Activated CD8-positive, alpha-beta T cell treated with anti-CD3 and anti-CD28 coated beads for 36 hours (primary cell): ENCODE measurements at places on chromosomes 12 and 14. TPM values are rescaled to one million over a fixed set of nuclear protein-coding genes. Genes with fewer than 3 reads are reported as not detected.

- H3K27ac ChIP-seq, result no peak overlapping the region
- no peaks in the 10 kb centered on the region for H3K27me3 ChIP-seq
- H3K36me3 ChIP-seq, result no peaks in the 10 kb centered on the region
- DNase-seq, result no peak
These were observed 248.0 kb upstream of the PDE3A start for GRCh38 chr12:20120403-20120725.

DNA sequence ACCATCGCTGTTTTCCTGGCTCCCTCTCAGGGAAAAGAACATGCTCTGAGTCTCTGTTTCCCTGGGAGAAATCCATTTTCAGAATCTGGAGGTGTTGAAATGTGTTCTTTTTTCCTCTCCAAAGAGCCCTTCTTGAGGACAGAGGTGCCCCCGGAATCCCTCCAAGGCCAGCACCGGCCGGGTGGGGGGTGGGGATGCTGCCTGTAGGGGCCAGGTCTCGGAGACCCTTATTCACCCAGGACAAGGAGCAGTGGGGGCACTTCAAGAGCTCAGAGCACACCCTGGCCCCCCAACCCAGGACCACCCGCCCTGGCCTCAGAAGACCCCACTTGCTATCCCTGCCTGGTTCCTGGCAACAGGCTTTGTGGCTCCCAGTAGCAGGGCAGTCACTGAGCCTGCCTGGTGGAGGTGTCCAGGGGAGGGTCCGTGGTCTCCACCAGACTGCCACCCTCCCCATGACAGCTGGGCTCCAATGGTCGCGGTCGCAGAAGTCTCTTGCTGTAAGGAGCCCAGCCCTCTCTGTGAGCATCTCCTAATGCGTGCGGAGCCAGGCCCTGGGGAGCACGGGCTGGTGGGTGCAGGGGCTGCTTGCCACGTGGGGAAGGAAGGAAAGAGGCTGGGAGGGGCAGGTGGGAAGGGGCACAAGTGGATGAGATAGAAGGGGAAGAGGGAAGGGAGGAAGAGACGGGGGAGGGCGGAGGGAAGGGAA is 13.2 kb upstream of the DIO3 start:
- no peak for DNase-seq
- H3K36me3 ChIP-seq, result no peaks in the 10 kb centered on the region
- no peaks in the 10 kb centered on the region for H3K27me3 ChIP-seq

ACOT6 gene
- not detected for total RNA-seq

DNA sequence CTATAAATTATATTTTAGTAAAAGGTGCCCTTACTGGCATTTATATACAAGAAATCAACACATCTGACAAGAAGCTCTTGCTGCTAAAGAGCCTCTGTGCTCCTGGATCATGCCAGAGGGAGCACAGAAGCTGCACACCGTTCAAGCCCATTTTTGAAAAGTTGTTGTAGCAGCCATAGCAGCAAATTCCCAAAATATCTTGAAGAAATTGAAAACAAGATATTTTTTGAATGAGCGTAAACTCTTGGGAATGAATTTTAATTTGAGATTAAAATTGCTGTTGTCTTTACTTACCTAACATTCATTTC is 540 bp upstream of the CLEC2D start:
- DNase-seq, result no peak
- H3K27ac ChIP-seq, result peak overlapping the region; percentile 99

- H3K27ac ChIP-seq, result no peak overlapping the region
- DNase-seq, result no peak
- peaks cover 1% of the 10 kb centered on the region for H3K27me3 ChIP-seq
- no peak overlapping the region for H3K4me3 ChIP-seq
These were observed 194.8 kb downstream of the CAPZA3 start for GRCh38 chr12:18932715-18933114.

GRCh38 chr12:121908702-121909101 is 9.7 kb upstream of the CFAP251 start:
- H3K27ac ChIP-seq, result peak overlapping the region; percentile 33
- H3K4me3 ChIP-seq, result no peak overlapping the region
- H3K36me3 ChIP-seq, result peaks cover 39% of the 10 kb centered on the region
- peak; percentile 9 for DNase-seq
- H3K27me3 ChIP-seq, result no peaks in the 10 kb centered on the region

DNA sequence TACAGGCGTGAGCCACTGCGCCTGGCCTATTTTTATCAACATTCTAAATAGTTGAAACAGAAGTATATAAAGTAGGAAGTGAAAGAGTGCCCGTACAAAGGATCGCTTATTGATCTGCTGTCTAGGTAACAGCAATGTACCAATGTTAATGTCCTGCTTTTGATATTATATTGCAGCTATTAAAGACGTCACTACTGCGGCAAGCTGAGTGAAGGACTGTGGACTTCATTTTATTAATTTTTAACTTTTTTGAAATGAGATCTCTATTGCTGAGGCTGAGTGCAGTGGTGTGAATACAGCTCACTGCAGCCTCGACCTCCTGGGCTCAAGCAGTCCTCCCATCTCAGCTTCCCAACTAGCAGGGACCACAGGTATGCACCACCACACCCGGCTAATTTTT is 10.8 kb downstream of the PTGR2 start:
- H3K4me1 ChIP-seq, result no peaks in the 10 kb centered on the region
- H3K27me3 ChIP-seq, result no peaks in the 10 kb centered on the region
- no peak overlapping the region for H3K27ac ChIP-seq
- no peak for DNase-seq

ACSS3 gene
- not detected for total RNA-seq

DNA sequence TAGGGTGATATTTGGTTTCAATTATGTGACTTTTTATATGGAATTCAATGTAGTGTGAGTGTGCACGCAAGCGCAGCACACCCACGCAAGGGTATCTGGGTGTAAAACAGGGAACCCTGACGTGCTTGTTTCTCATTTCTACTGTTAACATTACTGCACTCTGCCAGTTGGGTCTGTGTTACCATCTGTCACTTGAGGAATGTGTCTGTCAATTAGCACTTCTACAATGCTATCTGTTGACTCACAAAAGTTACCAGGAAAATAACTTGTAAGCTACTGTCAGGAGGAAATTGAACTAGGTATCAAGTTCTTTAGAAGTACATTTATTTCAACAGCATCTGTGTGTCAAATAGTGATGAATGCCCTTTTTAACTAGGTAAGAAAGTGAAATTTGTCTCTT is 695.5 kb upstream of the LRFN5 start:
- no peak for DNase-seq
- H3K4me3 ChIP-seq, result no peak overlapping the region
- H3K4me1 ChIP-seq, result no peaks in the 10 kb centered on the region
- no peak overlapping the region for H3K27ac ChIP-seq

RIPK3 gene
- 6.5 TPM for total RNA-seq

DNA sequence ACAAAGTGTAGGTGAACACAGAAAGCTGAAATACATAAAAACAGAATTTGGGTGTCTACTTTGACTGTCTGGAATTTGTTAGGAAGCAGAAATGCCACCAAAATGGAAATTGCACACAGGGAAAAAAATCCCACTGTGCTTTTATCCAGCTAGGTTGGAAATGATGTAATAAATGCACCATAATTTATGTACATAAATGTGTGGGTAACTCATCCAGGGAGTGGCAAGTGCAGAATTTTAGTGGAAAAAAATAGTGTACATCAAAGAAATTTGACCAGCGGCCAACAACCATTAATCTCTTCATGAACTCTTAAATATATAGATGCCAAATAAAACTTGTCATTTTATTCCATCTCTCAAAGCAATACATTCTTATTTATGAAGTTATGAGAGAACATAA is 105.6 kb downstream of the LLPH start:
- no peaks in the 10 kb centered on the region for H3K36me3 ChIP-seq
- H3K4me1 ChIP-seq, result no peaks in the 10 kb centered on the region
- no peak for DNase-seq
- no peak overlapping the region for H3K4me3 ChIP-seq
- peaks cover 13% of the 10 kb centered on the region for H3K27me3 ChIP-seq
- no peak overlapping the region for H3K27ac ChIP-seq

DNA sequence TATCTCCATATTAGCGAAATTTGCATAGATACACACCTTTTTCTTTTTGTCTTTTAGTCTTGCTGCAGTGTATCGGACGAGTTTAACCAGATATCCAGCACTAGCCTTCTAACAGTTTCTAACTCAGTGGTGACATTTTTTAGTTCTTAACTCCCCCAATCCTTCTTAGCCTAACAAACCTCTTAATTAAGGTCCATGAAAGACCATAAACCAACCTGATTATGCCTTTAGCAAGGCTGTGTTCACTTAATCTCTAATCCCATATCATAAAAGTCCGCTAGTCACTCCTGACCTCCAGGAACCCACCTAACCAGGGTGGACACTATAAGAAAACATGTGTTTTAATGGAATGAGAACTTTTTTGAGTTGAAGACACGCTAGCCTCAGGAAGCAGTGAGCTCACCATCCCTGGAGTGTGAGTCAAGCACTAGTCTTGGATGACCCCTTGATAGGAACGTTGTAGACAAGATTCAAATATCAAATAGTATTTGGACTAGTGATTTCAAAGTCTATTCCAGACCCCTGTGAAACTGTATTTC is 9.5 kb downstream of the CDKN1B start:
- DNase-seq, result peak; percentile 31
- H3K27me3 ChIP-seq, result no peaks in the 10 kb centered on the region
- peak overlapping the region; percentile 97 for H3K27ac ChIP-seq
- H3K4me3 ChIP-seq, result peak overlapping the region; percentile 86

DNA sequence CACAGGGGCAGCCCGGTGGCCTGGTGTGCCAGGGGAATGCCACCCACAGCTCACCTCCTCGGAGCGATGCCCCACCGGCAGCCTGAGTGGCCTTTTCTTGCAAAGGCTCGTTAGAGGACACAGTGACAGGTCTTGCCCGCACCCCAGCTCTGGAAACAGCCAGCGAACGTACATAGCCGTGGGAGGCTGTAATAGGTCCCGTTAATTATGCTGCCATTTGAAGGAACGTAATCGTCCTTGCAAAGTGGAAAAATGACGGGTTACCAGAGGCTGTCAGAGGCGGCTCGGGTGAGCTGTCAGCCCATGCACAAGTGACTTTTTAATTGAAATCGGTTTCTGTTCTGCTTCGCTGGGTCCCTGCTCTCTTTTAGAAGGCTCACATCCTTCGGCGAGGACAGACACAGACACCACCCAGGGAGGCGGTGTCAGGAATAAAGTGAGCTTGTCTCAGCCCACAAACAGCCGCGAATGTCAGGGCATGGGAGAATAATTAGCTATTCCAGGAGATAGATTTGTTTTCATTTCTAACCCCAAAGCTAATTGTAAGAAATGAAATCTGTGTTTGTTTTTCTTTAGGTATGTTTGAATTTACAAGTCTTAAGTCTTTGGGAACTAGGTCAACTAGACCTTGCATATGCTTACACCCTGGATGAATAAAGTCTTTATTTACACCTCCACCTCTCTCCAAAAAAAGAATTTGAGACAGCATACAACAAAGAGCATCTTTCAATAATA is 77.2 kb upstream of the RFLNA start:
- peaks cover 3% of the 10 kb centered on the region for H3K36me3 ChIP-seq
- DNase-seq, result no peak
- H3K27me3 ChIP-seq, result peaks cover 1% of the 10 kb centered on the region
- H3K27ac ChIP-seq, result no peak overlapping the region

DNA sequence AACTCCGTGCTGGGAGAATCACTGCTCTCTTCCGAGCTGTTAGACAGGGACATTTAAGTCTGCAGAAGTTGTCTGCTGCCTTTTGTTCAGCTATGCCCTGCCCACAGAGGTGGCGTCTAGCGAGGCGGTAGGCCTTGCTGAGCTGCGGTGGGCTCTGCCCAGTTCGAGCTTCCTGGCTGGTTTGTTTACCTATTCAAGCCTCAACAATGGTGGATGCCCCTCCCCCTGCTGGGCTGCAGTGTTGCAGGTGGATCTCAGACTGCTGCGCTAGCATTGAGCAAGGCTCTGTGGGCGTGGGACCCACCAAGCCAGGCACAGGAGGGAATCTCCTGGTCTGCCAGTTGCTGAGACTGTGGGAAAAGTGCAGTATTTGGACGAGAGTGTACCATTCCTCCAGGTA is 43.7 kb downstream of the GPR137C start:
- H3K27me3 ChIP-seq, result no peaks in the 10 kb centered on the region
- DNase-seq, result no peak
- H3K4me1 ChIP-seq, result no peaks in the 10 kb centered on the region
- no peak overlapping the region for H3K4me3 ChIP-seq
- H3K27ac ChIP-seq, result no peak overlapping the region
- H3K36me3 ChIP-seq, result no peaks in the 10 kb centered on the region

- peaks cover 17% of the 10 kb centered on the region for H3K4me1 ChIP-seq
- peaks cover 2% of the 10 kb centered on the region for H3K36me3 ChIP-seq
- H3K27ac ChIP-seq, result no peak overlapping the region
These were observed 6.4 kb downstream of the APOLD1 start for GRCh38 chr12:12791756-12792369.

DNA sequence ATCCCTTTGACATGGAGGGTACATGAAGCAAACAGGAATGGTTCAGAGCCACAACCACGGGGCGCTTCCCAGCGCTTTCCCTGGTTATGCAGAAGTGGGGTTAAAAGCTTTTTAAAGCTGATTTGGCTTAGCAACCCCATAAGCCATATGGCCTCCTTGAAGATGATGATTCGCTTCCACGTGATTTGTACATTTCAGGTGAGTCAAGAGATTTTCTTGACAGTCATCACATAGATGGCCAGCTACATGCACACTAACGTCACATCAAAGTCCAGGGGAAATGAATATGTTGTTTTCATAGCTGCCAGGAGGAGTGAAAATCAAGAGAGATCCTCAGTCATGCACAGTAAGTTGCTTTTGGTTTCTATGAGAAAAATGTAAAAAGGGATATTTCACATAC is 309.7 kb downstream of the TMEM132D start:
- H3K27ac ChIP-seq, result no peak overlapping the region
- H3K36me3 ChIP-seq, result no peaks in the 10 kb centered on the region
- no peak for DNase-seq
- H3K4me3 ChIP-seq, result no peak overlapping the region

TMEM63C gene
- 3.6 TPM for total RNA-seq

DNA sequence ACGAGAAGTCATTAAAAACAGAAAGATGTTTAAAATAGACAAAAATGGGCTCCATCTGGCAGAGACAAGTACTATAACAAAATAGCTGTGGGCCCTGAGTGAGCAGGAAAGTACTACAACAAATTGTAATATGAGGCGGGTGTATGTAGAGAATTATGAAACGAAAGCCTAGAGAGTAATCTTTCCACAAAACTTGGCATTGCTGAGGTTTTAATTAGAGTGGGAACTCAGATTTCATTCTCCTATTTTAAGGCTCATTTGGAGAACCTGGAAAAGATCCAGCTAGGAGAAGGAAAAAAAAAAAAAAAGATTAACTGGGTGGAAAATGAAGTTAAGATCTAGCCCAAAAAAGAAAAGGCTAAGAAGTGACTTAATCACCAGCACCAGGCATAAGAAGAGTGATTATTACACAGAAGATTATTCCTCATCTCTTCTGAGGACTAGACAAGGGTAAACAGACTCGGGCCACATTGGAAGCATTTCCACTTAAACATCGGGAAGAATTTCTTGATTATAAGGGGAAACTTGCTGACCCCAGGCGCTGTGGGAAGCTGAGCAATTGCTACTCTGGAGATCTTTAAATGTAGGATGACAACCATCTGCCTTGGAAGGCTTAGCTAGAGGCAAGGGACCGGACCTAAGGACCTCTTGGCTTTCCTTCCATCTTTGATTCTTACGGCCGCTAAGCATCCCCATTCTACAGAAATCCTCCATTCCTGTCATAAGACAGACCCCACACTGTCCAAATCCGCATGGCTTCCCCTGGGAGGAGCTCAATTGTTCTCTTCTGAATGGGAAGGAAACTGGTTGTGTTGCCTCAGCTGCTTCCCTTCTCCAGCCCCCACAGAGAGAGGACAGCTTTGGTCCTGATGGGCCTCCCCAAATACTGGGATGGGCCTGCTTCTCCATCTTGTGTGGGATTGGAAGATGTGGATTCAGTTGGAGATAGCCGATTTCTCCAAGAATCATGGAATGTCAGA is 40.6 kb downstream of the IGF1 start:
- H3K4me3 ChIP-seq, result no peak overlapping the region
- H3K36me3 ChIP-seq, result no peaks in the 10 kb centered on the region
- no peak for DNase-seq
- H3K27me3 ChIP-seq, result peaks cover 12% of the 10 kb centered on the region

NRXN3 gene
- not detected for total RNA-seq

MEG3 gene
- not detected for total RNA-seq

LPAR5 gene
- 6.6 TPM for total RNA-seq
